ENCODE measurements at places on chromosomes 2 and 18.
A peak's percentile ranks its signal among the peaks of the same experiment; 100 is the strongest.

- peak; percentile 11 for DNase-seq
Observed at GRCh38 chr2:181106789-181107627, 126.6 kb downstream of the UBE2E3 start.

DNA sequence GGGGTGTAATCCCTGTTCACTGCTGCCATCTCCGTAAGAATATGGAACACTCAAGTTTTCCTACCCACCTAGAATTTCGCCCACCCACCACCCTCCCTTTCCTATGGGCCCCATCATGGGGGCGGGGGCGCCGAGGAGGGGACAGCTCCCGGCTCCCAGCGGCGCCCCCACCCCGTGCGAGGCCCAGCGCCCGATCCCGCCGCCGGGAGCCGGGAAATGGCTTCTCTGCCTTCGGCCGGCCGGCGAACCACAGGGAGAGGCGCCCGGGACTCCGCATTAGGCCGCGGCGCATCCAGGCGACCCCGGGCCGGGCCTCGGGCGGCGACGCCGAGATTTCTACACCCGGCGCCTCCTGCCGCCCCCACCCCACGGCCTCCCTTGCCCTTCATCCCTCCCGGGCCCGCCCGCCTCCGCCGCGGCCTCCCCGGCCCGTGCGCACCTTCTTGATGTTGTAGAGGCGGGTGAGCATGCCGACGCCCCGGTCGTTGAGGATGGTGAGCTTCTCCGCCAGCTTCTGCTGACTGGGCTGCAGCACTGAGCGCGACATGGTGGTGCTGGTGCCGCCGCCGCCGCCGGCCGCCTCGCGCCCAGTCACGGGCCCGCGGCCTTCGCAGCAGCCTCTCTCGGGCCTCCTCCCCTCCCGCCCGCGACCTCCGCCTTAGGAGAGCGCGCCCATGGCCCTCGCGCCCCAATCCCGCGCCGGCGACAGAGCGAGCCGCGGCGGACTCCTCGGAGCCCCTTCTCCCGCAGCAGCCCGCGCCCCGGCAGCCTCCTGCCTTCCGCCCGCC, 510 bp downstream of the NCKAP1 start:
- DNase-seq, result no peak

- DNase-seq, result peak; percentile 34
Observed at GRCh38 chr2:175309799-175310198, 128.3 kb upstream of the ATP5MC3 start.

GRCh38 chr2:238820916-238821315, 27.0 kb upstream of the TWIST2 start:
- no peak for DNase-seq

DNA sequence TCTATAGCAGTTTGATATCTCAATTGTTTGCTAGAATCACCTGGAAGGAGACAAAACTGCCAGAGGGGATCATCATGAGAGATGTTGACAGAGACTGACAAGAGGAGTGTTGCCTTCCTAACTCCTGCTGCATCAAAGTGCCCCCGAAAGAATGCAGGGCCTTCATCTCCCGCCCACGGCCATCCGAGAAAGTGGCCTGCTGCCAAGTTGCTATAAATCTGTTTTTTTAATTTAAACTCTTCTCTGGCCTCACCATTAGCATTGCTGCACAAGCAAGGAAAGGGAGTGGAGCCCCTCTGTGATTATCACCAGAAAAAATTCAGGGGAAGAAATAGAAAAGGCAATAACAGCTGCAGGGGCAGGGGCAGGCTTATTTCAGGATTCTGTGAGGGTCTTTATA, 238.1 kb upstream of the EPHA4 start:
- DNase-seq, result no peak

GRCh38 chr2:207861789-207862188, 92.1 kb upstream of the FZD5 start:
- DNase-seq, result no peak

DNA sequence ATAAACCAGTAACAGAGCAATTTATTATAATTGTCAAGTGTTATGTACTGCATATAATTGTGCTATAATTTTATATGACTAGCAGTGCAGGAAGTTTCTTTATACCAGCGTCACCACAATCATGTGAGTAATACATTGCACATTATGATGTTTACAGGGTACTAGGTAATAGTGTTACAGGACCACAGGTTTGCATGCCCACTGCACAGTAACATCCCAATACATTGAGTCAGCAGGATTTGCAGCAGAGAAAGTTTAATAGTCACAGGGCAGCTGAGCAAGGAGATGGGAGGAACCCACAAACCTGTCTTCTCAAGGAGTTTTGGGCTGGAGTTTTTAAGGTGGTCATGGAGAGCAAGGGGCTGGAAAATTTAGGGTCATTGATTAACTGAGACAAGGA, 1042.9 kb upstream of the ACVR2A start:
- DNase-seq, result no peak

DNA sequence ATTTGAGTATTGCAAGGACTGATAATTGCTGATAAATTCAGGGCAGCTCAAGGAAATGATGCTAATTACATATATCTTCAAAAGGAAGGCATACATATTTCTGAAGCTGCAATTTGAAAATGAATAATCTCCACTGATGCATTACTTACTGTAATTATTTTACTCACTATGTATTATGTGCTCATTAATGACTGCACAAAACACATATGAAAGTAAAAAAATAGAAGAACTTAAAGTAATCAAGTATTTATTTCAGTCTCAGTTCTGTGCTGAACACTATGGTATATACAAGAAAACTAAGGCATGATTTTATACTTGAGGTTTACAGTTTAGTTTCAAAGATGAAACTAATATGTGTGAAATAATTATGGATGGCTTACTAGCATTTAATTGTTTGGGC, 9.3 kb downstream of the ACTR3 start:
- DNase-seq, result no peak

- DNase-seq, result no peak
Observed at GRCh38 chr2:226544596-226545210, 254.9 kb downstream of the IRS1 start.

- DNase-seq, result no peak
Observed at GRCh38 chr2:71679491-71679890, 226.1 kb downstream of the DYSF start.

DNA sequence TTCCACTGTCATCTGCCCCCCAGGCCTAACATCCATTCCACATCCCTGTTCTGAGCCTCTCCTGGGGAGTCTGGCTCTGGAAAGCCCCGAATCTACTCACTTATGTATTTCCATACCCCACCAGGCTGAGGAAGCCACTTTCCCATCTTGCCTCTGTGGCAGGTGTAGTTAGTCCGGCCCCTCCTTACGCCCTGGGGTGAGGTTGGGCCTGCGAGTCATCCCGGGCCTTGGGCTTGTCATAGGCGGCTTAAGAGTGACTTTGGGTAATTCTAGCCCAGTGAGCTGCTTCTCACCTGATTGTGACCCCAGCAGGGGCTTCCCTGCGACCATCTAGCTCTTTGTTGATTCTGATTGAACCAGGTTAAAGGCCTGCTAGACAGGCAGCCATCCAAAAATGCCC, 21.1 kb downstream of the PCARE start:
- no peak for DNase-seq

DNA sequence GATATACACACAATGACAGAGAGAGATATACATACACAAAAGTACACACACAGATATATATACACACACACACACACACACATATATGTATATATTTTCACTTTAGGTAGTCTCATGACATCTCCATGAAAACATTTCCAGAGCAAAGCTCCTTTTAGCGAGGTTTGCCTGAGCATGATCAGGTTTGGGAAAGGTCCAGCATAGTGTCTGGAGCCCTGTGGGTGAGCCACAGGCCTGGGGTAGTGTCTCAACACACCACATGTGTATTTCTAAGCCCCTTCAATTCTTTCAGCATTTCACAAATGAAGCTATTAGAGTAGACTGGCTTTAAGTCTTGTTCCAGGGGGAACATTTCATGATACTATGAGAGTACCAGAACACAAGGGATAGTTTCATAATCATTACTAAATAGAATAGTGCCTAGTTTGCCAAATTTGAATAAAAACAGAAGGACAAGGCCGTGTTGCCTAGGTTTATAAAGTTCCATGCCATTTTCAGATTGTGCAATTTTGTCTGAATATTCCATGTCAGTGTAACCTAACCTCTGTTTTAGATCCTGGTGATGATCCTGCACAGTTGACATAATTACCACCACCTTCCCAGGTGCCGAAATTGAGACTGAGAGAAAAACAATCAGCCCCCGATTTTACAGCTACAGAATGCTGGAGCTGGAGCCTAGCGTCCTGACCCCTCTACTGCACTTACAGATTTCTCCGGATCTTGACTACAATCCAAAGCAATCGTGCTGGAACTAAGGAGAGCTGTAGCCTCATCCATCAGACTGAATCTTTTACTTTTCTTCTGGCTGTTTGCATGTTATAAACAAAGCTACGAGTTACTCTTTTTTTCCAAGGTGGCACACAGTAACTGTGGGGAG, 332.7 kb downstream of the CYRIA start:
- DNase-seq, result no peak

DNA sequence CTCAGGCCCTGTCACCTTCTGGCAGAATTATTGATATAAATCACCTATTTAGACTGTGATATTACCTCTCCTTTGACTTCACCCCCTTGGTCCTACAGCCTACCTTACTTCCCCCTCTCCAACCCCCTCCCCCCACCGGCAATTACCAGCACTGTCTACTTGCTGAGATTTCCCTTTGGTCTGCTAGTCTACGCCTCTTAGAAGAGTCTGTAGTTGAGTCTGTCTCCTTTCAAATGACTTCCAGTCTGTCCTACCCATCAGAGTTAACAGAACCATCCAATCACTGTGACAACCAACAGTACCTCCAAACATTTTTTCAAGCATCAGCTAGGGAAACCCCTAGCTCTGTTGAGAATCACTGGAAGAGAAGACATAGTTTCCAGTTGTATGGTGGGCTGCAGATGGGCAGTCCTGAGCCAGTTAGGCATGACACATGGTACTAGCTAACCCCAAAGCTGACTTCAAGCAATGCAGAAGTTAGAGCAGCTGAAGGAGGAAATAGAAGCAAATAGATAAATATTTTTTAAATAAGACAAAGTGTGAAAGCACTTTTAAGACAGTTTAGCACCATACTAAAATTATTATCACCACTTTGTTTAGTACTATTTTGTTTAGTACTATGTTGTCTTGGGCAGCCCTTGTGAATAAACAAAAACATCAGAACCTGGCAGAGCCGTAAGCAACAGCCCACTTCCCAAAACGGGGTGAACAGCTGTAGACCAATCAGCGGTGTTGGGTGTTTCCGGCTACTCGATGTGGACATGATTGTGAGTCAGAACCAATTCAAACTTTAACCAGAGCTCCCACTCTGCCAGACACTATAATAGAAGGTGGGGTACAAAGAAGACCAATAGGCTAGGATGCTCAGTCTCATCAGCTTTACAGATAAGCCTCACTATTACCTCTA, 2.7 kb upstream of the ASNSD1 start:
- DNase-seq, result peak; percentile 9

GRCh38 chr18:1505856-1506255, 601.2 kb downstream of the ADCYAP1 start:
- no peak for DNase-seq

- DNase-seq, result no peak
Observed at GRCh38 chr2:202721621-202722020, 86.9 kb downstream of the FAM117B start.

- no peak for DNase-seq
Observed at GRCh38 chr2:38526195-38526594, 76.5 kb downstream of the HNRNPLL start.

GRCh38 chr18:9961041-9961440, 47.2 kb downstream of the VAPA start:
- DNase-seq, result no peak

- no peak for DNase-seq
Observed at GRCh38 chr2:110852541-110853263, 120.3 kb downstream of the ACOXL start.

DNA sequence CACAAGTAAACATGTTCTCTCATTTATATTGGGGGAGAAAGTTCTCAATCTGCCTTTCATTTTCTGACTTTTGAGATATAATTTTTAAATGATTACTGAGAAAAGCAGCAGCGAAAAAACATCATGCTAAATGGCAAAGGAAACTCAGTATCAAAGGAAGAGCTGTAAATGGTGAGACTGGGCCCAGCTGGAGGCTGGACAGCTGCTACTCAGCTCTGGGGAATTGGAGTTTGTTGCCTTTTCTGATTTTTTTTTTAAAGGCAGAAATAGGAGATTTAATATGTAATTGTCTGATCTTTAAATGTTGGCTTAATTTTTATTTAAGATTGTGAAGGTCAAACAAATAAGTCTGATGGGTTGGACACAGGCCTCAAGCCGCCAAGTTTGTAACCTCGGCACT, 137.1 kb upstream of the TACR1 start:
- DNase-seq, result no peak

GRCh38 chr18:74817576-74817975, 219.9 kb downstream of the ZNF407 start:
- DNase-seq, result no peak

DNA sequence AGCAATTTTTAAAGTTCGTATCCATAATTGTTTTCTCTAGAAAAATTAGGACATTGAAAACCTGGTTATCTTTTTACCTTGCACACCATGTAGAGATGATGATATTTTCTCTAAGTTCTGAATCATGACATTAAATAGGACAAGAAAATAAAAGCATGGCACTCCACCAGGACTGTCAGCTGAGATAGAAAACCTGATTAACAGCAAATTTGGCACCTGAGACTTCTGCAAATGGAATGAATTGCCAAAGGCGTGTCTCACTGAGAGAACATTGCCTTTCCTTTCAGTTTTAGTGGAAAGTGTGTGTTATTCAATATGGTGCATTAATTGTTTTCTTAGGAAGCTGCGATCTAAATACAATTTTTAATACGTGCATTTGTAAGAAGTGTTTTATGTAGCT, 164.7 kb downstream of the LRRC30 start:
- DNase-seq, result no peak

DNA sequence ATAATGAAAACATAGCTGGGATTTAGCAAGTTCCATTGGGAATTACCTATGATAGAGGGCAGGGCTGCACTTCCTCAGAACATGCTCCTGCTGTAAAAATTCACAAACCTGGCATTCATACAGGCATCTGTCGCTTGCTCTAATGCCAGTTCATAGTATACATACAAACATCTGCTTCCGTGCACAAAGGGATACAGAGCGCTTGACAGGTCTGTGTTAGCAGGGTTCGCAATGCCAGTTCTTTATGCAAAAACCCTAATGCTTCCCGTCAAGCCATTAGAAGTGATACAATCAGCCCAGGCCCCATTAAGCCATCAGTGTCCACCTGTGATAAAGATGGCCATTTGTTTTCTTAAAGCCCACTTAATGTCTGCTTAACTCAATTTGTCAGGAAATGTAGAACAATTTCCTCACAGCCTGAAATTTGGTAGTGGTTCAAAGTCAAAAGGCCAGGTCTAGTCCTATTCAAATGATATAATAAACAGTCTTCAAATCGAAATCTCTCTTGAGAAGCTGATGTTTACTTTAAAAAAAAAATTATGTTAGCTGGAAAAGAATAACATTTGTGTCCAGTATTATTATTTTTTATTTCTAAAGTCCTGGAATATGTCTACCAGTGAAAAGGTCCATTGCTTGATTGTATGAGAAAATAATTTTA, 556.3 kb downstream of the ARHGAP15 start:
- DNase-seq, result no peak
